ENCODE measurements at places on chromosomes 3 and 15.

DNA sequence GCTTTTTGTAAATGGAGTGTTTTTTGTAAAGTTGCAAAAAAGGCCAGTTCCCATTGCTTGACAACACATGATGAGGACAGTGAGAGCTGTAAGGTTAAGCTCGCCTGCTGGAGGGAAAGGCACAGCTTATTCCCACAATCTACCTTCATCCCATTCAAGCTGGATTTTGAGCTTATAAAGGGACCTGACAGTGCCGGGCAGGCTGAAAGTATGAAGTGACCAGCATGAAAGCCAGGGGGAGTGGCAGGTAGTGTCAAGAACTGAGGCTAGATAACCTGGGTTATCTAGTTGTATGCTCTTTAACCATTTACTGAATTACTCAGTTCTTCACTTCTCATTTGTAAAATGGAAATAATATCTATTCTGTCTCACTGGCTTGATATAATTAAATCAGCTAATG is 52.3 kb upstream of the KPNA4 start:
- no peak for DNase-seq

GRCh38 chr3:127035677-127036076 is 52.8 kb downstream of the PLXNA1 start:
- DNase-seq, result no peak

DNA sequence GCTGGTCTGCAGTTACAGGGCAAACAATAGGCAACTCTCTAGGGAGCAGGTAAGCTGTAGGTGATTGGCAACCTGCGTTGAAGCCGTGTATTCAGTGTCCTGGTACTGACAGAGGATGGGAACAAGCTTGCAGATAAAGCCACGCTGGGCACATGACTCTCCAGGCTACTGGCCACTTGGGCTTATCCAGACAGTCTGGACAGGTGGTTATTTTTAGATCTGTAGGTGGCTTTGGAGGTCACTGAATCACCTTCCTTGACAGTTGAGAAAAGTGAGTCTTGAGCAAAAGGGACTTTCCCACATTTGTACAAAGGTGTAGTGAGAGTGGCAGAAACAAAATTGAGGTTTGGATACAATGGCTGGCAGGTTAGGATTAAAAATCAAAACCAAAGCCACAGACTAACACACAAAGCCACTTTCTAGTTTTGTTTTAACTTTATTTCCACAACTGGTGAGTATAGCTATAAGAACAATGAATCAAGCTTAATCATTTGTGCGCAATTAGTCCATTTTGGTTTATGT is 22.3 kb upstream of the IL1RAP start:
- no peak for DNase-seq

DNA sequence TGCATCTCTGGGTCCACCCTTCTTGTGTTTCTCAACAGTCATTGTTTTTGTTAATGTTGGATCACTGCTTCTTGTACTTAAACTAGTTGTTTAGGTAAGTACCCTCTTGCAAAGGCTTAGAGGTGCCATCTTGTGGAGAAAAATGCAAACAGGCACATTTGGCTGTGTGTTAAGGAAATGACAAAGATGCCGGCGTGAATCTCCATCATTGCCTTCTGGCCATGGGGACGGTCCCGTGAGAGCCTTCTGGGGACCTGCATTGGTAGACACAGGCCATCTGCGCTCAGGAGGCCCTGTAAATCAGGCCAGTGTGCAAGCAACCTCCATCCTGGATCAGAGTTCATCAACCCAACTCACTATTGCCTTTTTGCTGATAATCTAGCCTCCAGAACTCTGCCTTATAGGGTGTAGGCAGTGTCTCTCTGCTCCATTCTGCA is 158.6 kb upstream of the NR2E3 start:
- DNase-seq, result no peak

All from HL-60 (cell line).